ENCODE measurements at places on chromosomes 3 and 15.

GRCh38 chr3:149792452-149793270, at the start of gene ANKUB1:
Gene ANKUB1, minus strand, starts transcription at chr3:149792554. Its CDS starts 188 bp downstream, at chr3:149792366.
- DNase-seq = no peak

DNA sequence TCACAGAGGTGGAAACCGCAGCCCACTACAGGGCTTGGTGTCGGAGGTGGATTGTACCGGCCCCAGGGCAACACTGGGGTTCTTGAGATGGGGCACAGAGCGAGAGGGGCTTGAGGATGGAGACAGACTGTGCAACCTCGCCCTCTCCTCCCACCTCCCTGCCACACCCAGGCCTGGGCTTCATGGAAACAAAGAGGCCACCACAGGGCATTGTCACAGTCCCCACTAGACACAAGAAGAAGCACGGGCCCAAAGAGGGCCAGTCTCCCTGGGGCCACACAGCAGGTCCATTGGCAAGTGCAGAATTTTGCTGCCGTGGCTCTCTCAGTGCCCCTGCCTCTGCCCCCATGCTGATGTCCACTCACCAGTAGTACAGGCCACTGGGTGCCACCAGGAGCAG, 4.1 kb upstream of the CALML4 start:
- no peak for DNase-seq

DNA sequence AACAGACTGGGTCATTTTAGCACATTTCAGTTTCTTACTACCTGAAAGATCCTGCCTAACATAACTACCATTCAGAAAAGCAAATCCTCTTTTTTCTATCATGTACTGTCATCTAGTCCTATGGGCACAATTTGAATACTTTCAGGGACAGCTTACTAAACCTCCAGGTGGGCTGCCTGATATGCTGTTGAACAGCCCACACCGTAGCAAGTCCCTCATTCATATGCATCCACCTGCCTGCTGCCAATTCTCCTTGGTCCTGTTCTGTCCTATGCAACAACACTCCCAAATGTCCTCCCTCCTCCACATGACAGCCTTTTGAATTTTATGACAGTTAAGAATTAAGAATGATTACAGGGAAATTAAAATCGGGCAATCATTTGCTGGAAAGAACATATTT, 137.9 kb downstream of the KCNAB1 start:
- DNase-seq = no peak

DNA sequence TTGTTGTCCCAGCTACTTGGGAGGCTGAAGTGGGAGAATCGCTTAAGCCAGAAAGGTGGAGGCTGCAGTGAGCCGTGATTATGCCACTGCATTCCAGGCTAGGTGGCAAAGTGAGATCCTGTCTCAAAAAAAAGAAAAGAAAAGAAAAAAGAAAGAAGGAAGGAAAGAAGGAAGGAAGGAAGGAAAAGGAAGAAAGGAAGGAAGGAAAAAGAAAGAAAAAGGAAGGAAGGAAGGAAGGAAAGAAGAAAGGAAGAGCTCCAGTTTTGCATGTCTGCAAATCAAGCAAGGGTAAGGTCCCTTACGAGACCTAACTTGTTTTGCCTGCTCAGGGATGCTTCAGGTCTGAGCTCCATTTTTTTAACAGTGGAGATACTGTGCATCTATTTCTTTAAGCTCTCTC, 3.6 kb upstream of the XIRP1 start:
- no peak for DNase-seq

Measured in epithelial cell of prostate (primary cell).